NCI-H510A treated with DMSO at 0.1 percent for 48 hours (cell line): ENCODE measurements at places on chromosomes 1 and 21.

GRCh38 chr1:228341450-228341813, 65.2 kb downstream of the TRIM11 start:
- no peak for DNase-seq

DNA sequence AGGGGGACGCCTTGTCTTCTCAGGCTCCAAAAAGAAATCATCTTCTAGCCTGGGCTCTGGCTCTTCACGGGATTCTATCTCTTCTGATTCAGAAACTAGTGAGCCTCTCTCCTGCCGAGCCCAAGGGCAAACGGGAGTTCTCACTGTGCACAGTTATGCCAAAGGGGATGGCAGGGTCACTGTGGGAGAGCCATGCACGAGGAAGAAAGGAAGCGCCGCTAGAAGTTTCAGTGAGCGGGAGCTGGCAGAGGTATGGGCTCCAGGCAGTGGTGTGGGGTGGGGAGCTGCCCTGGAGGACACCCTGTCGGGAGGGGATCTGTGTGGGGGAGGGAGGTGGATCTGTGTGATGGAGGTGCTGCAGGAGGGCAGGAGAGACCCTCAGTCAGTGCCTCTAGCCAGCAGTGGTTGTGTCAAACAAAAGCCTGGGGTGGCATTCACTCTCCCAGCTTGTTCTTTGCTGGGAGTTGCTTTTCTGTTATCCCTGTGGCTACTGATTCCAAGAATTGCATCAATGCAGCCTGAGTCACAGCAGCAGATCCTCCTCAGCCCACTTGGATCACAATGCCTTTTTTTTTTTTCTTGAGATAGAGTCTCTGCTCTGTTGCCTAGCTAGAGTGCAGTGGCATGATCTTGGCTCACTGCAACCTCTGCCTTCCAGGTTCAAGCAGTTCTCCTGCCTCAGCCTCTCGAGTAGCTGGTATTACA, 21.8 kb downstream of the KDM4A start:
- no peak for DNase-seq

DNA sequence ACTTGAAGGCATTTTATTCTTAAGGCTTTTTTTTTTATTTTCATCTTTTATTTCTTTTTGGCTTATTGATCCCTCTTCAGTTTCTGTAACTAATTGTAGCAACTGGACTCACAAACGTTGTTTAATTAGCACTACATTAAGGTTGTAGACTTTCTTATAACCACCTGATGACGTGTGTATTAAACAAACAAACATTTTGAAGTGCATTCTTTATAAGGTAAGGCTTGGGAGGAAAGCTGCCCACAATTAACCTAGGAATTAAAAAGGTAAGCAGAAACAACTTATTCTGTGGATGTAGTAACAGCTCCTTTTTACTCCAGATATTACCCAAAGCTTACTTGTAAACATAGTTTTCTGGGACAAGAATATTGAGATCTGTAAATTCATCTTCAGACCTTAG, 55.0 kb downstream of the CAMSAP2 start:
- DNase-seq, result peak; percentile 41

GRCh38 chr21:30880914-30881313, 466 bp downstream of the KRTAP11-1 start:
- no peak for DNase-seq

GRCh38 chr1:232328486-232329102, 301.3 kb downstream of the SIPA1L2 start:
- no peak for DNase-seq

- DNase-seq, result no peak
These were observed 157.4 kb upstream of the L1TD1 start for GRCh38 chr1:62037274-62037673.

DNA sequence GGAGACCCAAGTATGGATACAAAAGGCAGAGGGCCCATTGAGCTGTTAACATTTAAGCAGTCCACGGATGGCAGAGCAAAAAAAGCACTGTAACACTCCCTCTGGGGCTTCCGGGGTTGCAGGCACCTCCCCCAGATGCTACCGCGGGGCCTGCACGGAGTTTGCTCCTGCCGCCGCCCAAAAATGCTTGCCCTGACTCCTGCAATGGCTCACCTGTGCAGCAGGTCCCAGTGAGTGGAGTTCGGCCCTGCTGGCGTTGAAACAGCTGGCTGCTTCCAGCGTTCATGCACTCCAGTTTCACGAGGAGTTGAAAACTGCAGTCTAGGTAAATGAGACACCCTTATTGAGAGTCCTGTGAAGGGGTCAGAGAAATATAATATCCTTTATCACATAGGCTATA, 832.8 kb downstream of the NCAM2 start:
- no peak for DNase-seq

GRCh38 chr1:162405800-162406199, 6.1 kb downstream of the SH2D1B start:
- no peak for DNase-seq

GRCh38 chr1:51331206-51332100, 1.1 kb upstream of the TTC39A start:
- peak; percentile 53 for DNase-seq

DNA sequence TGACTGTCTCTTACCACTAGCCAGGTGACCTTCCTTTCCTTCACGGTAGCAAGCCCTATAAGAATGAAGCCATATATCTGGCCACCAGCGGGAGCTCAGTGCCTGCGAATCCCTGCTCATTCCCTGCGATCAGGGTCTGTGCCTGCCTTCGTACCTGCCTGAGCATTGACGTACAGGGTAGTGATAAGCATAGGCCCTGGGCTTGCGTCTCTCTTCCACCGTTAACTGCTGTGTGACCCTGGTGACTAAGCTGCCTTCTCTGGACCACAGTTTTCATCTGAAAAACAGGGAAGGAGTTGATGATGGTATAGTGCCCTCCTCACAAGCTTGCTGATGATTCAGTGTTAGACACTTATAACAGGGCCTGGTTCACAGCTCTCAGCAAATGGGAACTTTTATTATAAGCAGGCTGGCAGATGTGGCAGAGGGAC, 4.1 kb downstream of the ZC3H12A start:
- DNase-seq, result no peak

- peak; percentile 42 for DNase-seq
These were observed 48.1 kb downstream of the AHDC1 start for GRCh38 chr1:27555700-27556424.

- no peak for DNase-seq
These were observed 17.7 kb downstream of the CD1E start for GRCh38 chr1:158371188-158371953.

DNA sequence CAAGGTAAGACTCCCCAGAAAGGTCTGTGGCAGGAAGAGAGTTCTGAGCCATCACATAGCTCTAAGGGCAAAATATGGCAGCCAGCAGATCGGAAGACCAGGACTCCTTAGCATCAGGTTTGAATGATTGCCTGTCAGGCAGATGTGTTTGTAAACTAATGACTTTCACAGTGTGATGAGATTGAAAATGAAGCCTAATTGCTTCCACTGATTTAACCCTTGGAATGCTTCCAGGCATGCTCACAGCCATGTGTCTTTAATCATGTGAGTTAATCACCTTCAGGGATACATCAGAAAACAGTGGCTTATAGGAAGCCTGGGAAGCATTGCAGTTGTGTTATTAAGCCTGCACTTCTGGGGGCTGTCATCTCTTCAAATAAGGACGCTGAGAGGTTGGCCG, 82.8 kb downstream of the LRRC53 start:
- DNase-seq, result no peak

DNA sequence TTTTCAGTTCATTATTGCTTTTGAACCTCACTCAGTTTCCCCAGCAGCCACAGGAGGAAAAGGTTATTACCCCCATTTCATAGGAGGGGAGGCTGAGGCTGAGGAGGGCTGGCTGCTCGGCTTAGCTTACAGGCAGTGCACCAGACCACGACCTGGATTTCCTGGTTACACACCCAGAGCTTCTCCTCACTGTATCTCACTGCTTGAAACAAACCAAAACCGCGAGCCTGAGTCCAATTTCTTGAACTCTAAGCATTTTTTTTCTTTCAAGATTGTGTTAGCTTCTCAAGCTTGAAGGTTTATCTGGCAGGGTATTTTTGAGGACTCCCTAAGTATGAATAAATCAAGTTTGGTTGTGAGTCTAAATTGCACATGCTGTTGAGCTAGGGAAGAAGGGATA, 188.9 kb upstream of the EDN2 start:
- DNase-seq, result no peak

- peak; percentile 86 for DNase-seq
These were observed 354.6 kb downstream of the SEC16B start for GRCh38 chr1:177615251-177615650.

DNA sequence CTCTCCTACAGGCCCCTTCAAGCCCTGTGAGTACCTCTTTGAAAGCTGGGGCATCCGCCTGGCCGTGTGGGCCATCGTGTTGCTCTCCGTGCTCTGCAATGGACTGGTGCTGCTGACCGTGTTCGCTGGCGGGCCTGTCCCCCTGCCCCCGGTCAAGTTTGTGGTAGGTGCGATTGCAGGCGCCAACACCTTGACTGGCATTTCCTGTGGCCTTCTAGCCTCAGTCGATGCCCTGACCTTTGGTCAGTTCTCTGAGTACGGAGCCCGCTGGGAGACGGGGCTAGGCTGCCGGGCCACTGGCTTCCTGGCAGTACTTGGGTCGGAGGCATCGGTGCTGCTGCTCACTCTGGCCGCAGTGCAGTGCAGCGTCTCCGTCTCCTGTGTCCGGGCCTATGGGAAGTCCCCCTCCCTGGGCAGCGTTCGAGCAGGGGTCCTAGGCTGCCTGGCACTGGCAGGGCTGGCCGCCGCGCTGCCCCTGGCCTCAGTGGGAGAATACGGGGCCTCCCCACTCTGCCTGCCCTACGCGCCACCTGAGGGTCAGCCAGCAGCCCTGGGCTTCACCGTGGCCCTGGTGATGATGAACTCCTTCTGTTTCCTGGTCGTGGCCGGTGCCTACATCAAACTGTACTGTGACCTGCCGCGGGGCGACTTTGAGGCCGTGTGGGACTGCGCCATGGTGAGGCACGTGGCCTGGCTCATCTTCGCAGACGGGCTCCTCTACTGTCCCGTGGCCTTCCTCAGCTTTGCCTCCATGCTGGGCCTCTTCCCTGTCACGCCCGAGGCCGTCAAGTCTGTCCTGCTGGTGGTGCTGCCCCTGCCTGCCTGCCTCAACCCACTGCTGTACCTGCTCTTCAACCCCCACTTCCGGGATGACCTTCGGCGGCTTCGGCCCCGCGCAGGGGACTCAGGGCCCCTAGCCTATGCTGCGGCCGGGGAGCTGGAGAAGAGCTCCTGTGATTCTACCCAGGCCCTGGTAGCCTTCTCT, 23.5 kb downstream of the UBE2T start:
- no peak for DNase-seq

DNA sequence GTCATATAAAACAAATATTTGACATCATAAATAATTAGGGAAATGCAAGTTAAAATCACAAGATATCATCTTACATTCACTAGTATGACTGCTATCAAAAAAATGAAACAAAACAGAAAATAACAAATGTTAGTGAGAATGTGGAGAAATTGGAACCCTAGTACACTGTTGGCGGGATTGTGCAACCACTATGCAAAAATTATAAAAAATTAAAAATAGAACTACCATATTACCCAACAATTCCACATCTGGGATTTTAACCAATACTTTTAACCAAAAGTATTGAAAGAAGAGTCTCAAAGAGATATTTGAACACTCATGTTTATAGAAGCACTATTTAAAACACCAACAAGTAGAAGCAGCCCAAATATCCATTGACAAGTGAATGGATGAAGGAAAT, 797.2 kb upstream of the ADAMTS5 start:
- no peak for DNase-seq

DNA sequence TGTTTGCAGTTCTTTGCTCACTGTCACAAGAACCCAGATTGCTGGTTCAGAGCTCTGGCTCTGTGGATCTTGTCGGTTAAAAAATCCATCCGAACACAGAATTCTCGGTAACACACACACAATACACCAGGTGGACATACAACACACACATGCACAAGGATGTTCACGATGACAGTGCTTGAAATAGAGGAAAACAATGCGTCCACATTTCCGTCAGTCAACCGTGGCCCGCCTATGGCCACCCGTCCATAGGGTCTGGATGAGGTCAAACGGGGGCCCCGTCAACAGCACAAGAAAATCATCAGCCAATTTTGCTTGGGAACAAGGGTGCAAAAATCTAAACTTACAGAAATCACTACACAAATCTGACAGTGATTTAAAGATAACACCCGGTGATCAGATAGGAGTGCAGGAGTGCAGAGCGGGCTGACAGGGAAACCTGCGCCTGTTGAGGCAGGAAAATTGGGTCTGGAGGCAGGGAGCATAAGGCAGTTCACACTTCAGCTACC, 50.4 kb upstream of the SLC19A1 start:
- DNase-seq, result no peak
